SK-N-SH treated with all-trans-retinoic acid at 6 μM for 48 hours (cell line): ENCODE measurements at places on chromosomes 11 and 22.

- peak; percentile 75 for ATAC-seq
Measured at GRCh38 chr22:36445158-36445668, 36.2 kb downstream of the TXN2 start.

- ATAC-seq, result no peak; the same call in 2 of the 3 replicates
Measured at GRCh38 chr11:69841859-69842698, 22.9 kb upstream of the FGF3 start.

- ATAC-seq, result no peak
Measured at GRCh38 chr11:8221917-8222495, 41.7 kb downstream of the LMO1 start.

- peak; percentile 69 for ATAC-seq
Measured at GRCh38 chr11:75656044-75656727, 12.7 kb downstream of the MAP6 start.

DNA sequence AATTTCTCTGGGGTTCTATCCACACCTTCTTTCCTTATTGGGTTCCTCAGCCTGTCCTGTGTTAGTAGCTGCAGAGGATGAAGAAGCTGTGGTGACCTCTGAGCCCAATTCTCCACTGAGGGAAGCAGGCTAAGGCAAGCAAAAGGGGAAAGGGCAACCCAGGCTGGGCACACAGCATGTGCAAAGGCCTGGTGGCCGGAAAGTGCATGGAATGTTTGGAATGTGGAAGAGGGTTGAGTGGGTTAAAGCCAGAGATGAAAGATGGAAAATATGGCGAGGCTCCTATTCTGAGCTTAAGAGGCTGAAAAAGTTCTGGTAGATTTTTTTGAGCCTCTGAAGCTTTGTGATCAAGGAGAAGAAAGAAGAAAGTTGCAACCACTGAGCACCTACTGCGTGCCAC lies 247.1 kb downstream of the MIAT start:
- ATAC-seq, result no peak

GRCh38 chr11:73350908-73351636 lies 25.1 kb upstream of the RELT start:
- ATAC-seq, result peak; percentile 74

- no peak for ATAC-seq
Measured at GRCh38 chr11:62535802-62536201, 10.8 kb downstream of the AHNAK start.

DNA sequence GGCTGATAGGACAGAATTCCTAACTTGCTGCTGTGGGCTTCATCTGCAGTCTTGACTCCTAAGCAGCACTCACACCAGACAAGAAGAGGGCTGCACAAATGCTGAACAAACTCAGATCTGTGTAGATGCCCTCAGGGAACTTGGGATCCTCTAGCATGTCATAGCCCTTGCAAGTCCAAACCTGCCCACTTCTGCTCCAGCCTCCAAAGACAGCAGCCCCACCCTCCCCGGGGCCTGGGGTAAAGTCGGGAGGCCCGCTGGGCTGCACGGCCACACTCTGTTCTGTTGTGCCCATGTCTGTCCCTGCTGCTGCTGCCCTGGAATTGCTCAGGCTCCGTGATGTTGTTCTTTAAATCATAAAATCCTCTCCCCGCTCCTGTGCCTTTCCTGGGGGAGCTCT lies 28.3 kb downstream of the DRD2 start:
- ATAC-seq, result no peak; the same call in 2 of the 3 replicates

DNA sequence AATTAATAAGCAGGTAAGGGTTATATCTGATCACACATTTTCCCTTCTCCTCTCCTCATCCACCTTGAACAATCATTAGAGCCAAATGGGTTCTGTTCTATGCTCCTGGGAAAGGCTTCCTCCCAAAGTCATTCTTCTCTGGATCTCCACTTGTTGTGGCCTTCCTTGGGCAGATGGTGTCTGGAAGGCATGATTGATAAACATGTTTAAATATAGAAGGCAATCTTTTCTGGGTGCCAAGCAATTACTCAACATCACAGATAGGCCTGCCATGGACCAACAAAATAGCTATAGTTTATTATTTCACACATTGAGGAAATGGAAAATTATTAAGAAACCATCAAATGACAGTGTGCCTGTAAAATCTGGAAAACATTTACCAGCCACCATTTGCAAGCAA lies 73.5 kb downstream of the KCNA4 start:
- ATAC-seq, result no peak

GRCh38 chr22:30970356-30970746 lies 1.3 kb downstream of the TUG1 start:
- ATAC-seq, result no peak

DNA sequence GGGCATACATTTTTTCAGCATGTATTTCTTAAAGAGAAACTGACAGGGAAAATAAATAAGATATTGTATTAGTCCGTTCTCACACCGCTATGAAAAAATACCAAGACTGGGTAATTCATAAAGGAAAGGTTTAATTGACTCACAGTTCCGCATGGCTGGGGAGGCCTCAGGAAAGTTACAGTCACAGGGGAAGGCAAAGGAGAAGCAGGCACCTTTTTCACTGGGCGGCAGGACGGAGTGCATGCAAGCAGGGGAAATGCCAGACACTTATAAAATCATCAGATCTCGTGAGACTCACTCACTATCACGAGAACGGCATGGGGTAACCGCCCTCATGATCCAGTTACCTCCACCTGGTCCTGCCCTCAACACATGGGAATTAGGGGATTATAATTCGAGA lies 44.2 kb downstream of the PPFIA1 start:
- no peak for ATAC-seq

DNA sequence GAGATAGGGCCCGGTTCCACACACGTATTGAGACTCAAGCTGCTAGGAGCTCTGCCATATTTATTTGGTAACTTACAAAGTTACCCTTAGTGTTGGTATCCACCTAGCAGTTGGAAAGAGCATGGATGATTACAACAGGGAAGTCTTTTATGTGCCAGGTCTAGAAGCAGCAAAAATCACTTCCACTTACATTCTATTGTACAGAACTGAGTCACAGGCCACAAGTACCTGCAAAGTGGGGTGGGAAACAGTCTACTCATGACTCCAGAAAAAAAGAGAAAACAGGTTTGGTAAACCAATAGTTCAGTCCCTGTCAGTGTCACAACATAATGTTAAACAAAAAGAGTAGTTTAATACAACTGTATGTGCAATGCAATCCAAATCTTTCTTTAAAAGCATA lies 279.6 kb upstream of the PITPNB start:
- ATAC-seq, result no peak

DNA sequence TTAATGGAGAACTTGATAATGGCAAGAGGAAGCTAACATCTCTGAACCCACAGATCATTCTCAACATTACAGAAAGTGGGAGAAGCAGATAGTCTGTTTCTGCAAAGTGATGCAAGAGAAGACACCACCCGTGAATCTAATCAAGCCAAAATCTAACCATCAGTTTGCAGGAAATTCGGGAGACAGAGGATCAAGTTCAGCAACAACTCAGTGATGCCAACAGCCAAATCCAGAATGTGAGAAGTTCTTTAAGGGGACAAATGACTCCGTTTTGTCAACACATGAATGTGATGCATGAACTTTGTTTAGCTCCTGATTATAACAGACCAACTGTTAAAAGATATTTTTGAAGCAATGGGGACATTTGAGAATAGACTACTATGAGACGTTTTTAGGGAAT lies 95.2 kb upstream of the LDLRAD3 start:
- ATAC-seq, result no peak

- peak; percentile 97 for ATAC-seq
Measured at GRCh38 chr11:36746886-36747710, 149.1 kb upstream of the RAG2 start.

- no peak for ATAC-seq
Measured at GRCh38 chr22:38833061-38833460, 10.8 kb downstream of the NPTXR start.
